ENCODE measurements at places on chromosomes 4 and X. TPM values are rescaled to one million over a fixed set of nuclear protein-coding genes. Genes with fewer than 3 reads are reported as not detected.
A peak's percentile ranks its signal among the peaks of the same experiment; 100 is the strongest.

The CT45A2 gene
- not detected for total RNA-seq

The CT45A6 gene
- not detected for total RNA-seq

The UGT2B11 gene
- total RNA-seq, result not detected

The DGAT2L6 gene
- not detected for total RNA-seq

The PAGE4 gene
- total RNA-seq, result not detected

The RASGEF1B gene
- 0.55 TPM for total RNA-seq

The ADH4 gene
- not detected for total RNA-seq

DNA sequence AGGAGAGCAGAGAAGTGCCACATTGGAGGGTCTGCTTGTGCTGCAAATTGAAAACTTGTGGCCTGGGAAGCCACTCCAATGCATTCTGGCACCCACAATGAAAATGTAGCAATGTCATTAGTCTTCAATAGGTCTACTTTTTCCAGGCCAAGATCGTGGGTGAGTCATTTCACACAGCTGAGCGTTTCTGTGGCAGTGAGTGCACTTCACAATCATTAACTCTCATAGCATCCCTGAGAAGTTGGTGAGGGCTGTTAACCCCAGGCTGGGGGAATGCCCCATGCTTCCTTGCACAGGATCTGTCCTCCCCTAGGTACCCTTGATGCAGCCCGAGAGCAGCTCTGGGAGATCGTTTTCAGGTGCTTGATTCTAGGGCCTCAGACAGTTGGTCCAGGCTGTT, 196.8 kb upstream of the ATP6AP2 start:
- no peak for DNase-seq

- DNase-seq, result peak; percentile 77
Observed at GRCh38 chr4:182917182-182918043, at the start of gene DCTD. DCTD (minus strand) TSS chr4:182917386; CDS start chr4:182915568, 1,818 bp downstream.

DNA sequence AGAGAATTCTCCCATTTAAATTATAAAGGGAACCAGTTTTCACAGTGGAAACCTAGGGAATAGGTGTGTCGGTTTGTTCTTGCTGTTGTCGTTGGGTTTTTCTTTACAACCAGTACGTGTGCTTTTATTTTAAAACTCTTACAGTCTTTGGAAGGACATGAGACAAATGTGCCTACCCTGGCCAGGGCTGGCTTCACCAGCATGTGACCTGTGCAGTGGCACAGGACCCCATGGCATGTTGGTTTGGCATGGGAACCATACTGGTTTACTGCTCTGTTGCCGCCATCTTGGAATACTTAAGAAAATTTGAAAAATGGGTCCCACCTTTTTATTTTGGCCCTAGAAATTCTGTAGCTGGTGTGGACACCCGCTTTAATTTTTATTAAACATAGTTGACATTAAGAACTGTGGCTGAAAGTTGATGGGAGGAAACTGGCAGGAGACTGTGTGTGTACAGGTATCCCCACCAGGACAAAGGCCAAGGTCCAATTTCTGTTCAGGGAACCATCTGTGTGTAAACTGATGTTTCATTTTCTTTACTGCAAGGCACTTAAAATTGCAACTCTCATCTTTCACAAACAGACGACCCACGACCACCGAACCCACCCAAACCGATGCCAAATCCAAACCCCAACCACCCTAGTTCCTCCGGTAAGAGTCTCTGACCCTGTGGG, 28.8 kb downstream of the CD99 start:
- no peak for DNase-seq

- no peak for DNase-seq
Observed at GRCh38 chr4:80462621-80463091, 127.1 kb downstream of the CFAP299 start.

DNA sequence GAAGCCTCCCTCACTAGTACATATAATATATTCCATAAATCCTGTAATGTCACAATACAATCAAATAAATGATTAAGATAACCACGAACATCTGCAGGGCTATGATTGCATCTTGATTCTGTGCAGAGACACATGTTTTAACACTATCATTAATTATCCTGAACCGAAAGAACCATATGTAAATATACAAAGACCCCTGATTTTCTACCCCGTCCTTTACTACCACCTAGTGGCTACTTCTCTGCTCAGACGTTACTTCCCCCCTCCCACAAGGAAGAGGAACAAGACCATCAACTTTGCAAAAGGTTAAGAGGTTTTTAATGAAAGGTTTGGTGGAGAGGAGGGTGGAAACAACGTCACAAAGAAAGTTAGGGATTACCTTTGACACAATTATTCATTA, 134.0 kb downstream of the COL4A6 start:
- no peak for DNase-seq

DNA sequence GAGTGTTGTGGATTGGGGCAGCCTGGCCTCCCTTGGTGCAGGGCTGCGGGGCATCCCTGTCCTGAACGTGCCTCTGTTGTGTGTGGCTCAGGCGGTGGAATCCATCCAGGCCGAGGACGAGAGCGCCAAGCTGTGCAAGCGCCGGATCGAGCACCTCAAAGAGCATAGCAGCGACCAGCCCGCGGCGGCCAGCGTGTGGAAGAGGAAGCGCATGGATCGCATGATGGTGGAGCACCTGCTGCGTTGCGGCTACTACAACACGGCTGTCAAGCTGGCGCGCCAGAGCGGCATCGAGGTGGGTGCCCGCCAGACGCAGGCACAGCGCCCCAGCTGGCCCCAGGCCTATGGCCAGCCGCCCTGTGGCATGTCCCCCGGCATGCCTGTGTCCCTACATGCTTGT, 25.6 kb downstream of the MAEA start:
- no peak for DNase-seq

GRCh38 chr4:55336138-55337034, 9.7 kb upstream of the SRD5A3 start:
- DNase-seq, result no peak

DNA sequence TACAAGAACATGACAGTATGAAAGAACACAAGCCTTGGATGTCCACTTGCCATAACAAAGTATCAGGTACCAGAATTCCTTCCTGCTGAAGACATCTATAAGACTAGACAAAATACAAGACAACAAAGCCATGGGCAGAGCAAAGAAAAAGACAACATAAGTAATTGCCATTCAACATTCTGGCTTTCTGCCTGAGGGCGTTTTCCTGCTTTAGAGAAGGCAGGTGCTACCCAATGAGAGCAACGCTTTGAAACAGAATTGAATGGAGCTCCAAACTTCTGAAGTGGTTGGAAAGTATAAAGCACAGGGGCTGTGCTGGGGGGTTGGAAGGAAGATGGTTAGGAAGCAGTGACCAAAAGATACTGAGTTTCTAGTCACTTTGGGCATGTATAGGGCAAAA, 30.1 kb downstream of the PDE5A start:
- no peak for DNase-seq

- DNase-seq, result no peak
Observed at GRCh38 chr4:94448815-94449375, 2.8 kb upstream of the PDLIM5 start.

DNA sequence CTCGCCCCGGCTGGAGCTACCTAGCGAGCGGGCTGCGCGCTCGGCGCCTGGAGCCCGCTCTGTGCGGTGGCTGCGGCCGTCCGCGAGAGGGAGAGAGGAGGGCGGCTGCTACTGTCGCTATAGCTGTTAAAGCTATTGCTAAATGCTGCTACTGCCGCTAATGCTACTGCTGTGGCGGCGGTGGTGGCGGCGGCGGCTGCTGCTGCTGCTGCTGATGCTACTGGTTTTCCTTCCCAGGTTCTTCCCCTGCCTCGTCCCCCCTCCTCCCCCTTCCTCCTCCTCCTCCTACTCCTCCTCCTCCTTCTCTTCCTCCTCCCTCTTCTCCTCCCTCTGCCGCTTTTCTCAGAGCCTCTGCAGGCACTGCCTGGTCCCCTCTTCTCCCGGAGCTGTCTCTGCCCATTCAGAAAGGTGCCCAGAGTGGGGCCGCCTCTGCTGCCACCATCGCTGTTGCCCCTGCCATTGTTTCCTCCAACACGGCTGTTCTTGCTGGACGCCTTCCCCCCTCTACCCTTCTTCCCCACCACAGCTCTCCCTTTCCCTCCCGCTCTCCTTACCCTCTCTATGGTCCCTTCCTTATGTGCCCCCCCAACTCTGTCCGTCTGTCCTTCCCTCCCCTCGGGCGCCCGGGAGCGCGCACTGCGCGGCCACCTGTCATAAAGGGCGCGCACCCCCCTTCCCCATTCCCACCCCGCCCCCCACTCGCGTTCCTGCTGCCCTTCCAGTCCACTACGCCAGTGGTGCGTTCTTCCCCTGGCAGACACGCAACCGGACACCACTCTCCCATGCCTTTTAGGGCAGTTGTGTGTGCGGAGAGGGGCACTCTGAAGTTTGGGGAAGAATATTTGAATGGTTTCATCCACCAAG, at the start of gene NEXMIF:
Gene NEXMIF, minus strand, starts transcription at position 228 of the 864 bp plus-strand sequence.
- no peak for DNase-seq

- no peak for DNase-seq
Observed at GRCh38 chr4:182179751-182180150, 63.5 kb upstream of the TENM3 start.

DNA sequence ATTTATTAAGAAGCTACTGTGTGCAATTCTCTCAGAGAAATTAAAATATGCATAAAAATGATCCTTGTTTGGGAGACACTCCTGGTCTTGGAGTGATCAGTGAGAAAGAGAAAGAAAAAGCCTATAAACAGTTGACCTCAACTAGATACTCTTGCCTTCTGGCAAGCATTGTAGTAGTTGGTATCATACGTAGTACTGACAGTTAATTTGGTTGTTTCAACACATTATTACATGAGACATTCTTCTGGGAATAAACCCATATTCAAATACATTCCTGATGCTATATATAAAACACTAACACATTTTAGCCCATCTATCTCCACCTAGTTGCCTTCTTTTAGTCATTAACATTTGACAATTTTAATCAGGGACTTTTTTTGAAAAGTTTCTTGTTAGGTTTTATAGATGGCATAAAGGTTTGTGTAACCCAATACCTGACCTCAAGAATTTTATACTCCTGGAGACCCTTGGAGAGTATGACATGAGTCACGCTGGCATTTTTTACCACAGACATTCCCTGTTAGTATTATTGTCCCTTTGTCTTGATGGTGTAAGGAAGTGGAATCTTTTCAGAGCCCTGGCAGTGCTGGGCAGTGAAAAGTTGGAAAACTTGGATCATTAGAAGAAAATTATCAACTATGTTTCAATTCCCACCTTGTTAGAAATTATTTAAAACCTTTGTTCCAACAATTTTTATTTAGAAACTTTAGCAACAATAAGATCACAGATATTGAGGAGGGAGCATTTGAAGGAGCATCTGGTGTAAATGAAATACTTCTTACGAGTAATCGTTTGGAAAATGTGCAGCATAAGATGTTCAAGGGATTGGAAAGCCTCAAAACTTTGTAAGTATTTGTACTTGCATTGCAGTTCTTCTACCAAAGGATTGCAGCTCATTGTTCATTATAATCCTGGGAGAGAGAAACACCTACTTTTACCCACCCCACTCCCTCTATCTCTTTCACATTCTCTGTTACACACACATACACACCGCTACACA, 167.1 kb upstream of the PACRGL start:
- DNase-seq, result no peak

DNA sequence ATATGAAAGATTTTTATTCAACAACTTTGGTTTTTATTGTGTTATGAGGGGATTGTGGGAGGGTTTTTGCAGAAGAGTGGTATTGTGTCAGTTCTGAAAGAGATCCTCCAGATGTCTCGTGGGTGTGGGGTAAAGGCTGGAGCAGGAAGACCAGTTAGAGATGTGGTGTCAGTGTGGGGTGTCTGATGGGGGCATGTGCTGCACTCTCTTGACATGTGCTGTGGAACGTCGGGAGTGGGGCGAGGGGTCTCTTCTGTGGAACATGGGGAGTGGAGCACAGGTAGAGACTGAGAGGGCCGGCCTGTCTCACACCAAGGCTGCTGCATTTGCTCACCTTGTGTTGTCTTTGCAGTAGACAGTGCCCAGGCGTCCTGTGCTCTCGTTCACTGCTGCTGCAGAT, 37.6 kb downstream of the FAM193A start:
- DNase-seq, result no peak

DNA sequence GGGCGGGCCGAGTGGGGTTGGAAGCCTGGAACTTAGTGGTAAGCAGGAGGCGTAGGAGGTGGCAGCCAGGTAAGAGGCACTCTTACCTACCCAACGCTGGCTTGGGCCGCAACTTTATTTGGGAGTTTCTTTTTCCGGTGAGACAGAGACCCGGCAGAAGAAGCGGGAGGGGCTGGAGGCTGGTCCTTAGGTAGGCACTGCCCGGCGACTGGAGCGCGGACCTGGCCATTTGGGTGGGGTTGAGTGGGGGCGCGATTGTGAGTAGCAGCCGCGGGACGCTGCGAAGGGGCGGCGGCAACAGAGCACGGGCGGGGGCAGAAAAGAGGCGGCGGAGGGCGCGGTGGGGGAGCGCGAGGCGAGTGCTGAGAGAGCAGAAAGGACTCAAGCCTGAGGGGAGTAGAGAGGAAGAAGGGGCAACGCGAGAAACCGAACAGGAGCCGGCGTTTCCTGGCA, 334 bp upstream of the POU4F2 start:
- no peak for DNase-seq

- no peak for DNase-seq
Observed at GRCh38 chr4:101807351-101807750, 16.8 kb downstream of the BANK1 start.

DNA sequence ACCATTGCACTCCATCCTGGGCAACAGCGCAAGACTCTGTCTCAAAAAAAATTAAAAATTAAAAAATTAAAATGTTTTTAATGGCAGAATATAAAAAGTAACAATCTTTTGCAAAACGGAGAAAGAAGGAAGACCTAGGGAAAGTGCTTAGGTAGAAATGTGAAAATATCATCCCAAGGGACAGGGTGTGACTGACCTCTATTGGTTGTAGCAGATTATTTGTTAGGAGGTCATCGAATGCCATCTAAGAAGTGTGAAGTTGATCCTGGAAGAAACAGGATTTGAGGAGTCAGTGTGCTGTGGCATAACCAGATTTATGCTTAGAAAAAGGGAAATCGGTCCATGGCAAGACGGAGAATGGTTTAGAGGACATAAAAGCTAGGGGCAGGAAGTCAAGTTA, 18.1 kb upstream of the C4orf36 start:
- no peak for DNase-seq

DNA sequence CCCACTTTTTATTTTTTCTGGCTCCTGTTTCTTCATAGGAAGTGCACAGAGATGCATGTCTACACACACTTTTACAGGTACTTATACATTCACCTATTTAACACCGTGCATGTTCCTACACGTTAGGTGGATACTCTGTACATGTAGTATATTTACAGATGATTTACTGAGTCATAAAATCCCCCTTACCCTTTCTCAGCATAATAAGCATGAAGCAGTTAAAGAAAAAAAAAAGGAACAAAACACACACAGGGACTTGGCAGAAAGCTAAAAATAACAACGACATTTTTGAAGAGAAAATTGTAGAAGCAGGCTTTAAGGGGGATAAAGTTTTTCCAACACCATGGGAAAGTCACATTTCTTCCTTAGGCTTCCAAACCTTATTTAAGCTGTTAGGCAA, 96.4 kb upstream of the IQCM start:
- no peak for DNase-seq

GRCh38 chr4:109729718-109730618, at the start of gene PLA2G12A:
PLA2G12A (minus strand) TSS chr4:109730070; CDS start chr4:109729809, 261 bp downstream.
- peak; percentile 68 for DNase-seq

Data from activated T-helper 2 cell treated with anti-CD3 and anti-CD28 coated beads, Interferon-gamma antibody, Interleukin-2, Interleukin-4, amounts not matched to agents 10 μg/mL and 5 μg/mL and 100 μg/mL, durations not matched to agents 14 hours and 24 hours and 36 hours (primary cell).